ENCODE measurements at places on chromosomes 12 and 14. TPM values are rescaled to one million over a fixed set of nuclear protein-coding genes. Genes with fewer than 3 reads are reported as not detected.
A peak's percentile ranks its signal among the peaks of the same experiment; 100 is the strongest.

FOXG1 gene
- not detected for total RNA-seq

RPGRIP1 gene
- 0.17 TPM for total RNA-seq

ANG gene
- total RNA-seq = 50.4 TPM

- DNase-seq = no peak
These were observed 12.8 kb downstream of the DIP2B start for GRCh38 chr12:50517421-50518048.

- no peak for DNase-seq
These were observed 949.2 kb downstream of the TRHDE start for GRCh38 chr12:73221398-73221797.

GRCh38 chr14:65910108-65910786 is 497.7 kb downstream of the FUT8 start:
- DNase-seq = no peak

DNA sequence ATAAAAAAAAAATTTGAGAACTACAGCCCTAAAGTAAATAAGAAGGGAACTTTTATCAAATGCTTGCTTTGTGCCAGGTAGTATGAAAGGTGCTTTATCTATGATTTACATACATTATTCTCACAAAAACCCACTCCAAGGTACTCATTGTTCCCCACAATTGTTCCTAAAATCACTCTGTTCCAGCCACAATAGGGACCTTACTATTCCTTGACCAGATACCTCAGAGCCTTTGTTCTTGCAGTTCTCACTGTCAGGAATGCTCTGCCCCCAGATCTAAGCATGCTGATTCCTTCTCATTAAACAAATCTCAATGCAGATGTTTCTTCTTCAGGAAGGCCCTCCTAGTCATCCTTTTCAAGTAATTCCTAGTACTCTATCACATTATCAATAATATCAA is 60.2 kb downstream of the PPP1R12A start:
- DNase-seq = no peak

- DNase-seq = peak; percentile 70
These were observed 51.6 kb downstream of the PLEKHG3 start for GRCh38 chr14:64755781-64756221.

- peak; percentile 87 for DNase-seq
These were observed at the start of gene PLEKHG3 for GRCh38 chr14:64704143-64704742. Gene PLEKHG3, plus strand, starts transcription at chr14:64704424. Its CDS starts 23,208 bp downstream, at chr14:64727632.
